Stimulated activated effector memory CD8-positive, alpha-beta T cell treated with anti-CD3 and anti-CD28 coated beads, Interleukin-12 subunit alpha, Interleukin-12 subunit beta, amount 100 ng/mL, for 72 hours (primary cell): ENCODE measurements at places on chromosomes 6 and 20.

DNA sequence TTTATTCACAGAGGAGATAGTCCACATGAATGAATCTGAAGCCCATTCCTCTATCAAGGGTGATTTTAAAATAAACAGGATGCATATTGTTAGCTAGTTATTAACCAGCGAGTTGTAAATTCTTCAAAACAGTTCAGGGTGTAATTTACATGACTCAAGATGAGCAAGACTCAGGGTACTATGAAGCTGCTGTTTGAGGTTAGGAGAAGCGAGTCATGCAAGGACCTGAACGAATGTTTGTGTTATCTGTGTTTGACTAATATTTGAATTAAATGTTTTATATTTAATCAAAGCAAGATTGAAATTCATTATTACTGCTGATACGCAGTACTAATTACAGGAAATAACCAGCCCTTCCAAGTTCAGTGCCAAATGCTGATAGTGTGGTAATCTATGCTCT is 191.1 kb downstream of the SAMD5 start:
- DNase-seq: no peak

DNA sequence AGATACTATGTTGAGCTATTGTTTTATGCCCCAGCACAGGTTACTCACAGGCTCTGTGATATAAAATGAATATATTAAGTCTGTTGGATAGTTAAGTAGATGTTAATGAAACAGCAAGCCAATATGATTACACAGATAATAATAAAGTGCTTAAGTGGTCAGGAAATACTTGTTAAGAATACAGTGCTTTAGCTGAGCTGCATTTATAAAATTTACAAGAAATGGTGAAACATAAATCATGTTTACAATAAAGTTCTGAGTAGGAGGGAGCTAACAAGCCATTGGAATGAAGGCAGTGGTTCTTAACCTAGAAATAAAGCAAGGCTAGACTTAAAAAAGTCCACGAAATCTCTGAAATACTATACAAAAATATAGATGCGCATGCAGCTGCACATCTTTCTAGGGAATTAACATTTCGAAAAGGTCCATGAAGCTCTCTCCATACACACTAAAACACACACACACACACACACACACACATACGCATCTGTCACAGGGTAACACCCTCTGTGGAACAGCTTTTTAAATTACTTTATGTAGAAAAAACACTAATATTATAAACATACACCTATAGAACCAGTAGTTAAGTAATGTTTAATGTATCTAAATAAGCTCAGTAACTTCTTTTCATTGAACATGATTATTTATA is 87.3 kb downstream of the COL9A1 start:
- no peak for DNase-seq

- DNase-seq: no peak
Observed at GRCh38 chr20:47141941-47142773, 214.3 kb downstream of the ZMYND8 start.

DNA sequence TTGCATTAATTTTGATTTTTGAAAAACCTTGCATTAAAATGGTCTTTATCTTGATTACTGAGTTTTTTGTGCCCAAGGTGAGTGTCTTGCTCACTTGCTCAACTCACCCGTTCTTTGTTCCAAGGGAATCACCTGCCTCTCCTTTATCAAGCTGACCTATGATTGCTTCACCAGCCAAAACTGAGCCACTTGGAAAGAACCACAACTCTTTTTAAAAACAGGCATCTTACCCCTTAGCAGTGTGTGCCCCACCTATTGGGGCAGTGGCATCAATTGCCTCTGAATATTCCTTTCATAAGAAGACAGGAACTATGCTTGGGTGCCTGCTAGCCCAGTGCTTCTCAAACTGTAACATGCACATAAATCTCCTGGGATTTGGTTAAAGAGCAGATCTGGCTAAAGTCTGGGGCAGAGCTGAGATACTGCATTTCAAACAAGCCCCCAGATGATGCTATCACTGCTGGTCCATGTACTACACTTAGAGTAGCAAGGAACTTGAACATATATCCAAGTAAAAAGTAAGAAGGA is 3.3 kb upstream of the STK38 start:
- DNase-seq: no peak

DNA sequence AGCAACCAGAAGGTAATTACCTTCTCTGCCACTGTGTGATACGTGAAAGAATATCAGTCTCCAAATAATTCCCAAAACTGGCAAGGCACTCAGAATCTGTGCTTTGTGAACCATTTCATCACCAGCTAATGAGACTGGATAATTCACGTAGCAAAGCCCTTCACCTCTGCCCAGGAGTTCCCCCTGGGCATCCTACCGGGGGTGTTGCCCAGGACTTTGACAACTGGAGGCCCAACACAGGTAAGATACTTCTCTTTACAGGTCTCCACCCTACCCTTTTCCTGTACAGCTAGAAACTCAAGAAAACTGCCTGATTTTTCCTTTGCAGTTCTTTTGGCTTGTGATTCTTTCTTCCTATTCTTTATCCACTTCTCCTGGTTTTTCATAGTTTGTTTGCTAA is 2.7 kb upstream of the CD24 start:
- no peak for DNase-seq

DNA sequence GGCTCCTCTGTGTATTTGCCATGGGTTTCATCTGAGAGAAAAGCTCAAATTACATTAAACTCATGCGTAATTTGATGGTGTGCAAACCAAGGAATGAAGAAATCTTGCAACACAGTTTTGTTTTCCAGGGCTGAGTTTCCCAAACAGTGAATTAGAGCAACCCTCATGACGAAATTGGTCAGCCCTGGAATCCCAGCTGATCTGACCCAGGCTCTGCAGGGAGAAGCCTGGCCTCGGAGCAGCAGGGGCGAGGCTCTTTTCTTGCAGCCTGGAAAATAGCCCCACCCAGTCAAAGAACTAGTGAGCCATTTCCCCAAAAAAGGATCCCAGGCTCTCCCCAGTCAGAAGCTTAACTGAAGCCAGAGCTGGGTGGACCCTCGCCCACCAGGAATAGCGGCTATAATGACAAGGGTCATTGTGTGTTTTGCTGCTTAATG is 107.3 kb upstream of the SNX9 start:
- DNase-seq: no peak

- DNase-seq: no peak
Observed at GRCh38 chr20:24872291-24873024, 76.6 kb upstream of the CST7 start.

- DNase-seq: no peak
Observed at GRCh38 chr6:100335991-100336390, 128.7 kb downstream of the SIM1 start.

- no peak for DNase-seq
Observed at GRCh38 chr6:96058082-96058481, 42.3 kb downstream of the FUT9 start.

GRCh38 chr6:136226027-136226673 is 24.0 kb downstream of the MTFR2 start:
- peak; percentile 44 for DNase-seq

DNA sequence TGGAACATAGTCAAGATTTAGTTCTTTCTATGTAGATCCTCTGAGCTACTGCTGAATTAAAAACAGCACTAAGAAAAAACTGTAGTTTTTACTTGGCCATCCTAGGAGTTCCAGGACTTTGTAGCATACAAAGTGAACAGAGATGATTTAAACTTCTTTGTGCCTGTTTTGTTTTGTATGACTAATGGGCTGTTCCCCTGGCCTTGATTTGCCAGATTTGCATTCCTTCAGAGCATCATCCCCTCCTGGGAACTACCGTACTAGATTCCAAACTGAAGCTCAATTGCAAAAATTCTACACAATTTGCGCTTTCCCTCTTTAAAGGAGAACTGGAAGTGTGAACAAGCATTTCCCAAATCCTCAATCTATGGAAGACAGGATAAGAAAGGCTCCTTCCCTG is 23.1 kb downstream of the ACOT13 start:
- no peak for DNase-seq

GRCh38 chr20:37922016-37922415 is 19.1 kb downstream of the VSTM2L start:
- DNase-seq: no peak

DNA sequence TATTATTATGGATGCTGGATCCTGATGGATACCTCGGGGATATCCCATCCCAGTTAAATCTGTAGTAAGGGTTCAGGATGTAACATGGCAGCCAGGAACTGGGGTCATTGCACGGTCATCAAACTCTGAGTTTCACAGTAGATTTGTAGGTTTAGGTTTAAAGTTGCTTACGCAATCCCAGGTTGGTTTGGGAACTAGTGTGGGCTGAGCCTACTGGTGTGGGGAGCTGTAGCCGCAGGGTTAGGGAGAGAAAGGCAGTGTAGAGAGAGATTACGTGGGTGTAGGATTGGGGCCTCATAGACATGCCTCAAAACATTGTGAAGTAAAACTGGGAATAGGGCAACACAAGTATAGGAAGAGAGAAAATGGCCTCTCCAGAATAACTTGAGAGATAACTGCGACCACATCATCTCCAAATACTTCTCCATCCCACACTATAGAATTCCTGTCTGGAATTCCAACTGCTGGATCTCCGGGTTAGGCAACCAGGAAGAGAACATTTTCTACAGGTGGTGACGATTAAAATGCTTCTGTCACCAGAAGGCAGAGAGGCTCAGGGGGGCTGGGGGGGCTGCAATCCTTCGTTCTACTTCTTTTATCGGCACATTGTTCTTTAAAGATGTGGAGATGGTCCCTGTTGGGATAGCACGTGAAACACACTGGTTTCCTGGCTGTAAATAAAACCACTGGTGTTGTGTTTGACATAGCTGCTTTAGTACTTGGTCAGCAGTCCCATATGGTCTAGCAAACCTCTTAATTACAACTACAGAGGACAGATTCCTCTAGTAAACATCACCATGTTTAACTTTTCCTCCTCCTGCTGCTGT is 44.9 kb upstream of the TMEM170B start:
- no peak for DNase-seq

GRCh38 chr6:24710519-24711303 is 8.2 kb downstream of the C6orf62 start:
- no peak for DNase-seq

DNA sequence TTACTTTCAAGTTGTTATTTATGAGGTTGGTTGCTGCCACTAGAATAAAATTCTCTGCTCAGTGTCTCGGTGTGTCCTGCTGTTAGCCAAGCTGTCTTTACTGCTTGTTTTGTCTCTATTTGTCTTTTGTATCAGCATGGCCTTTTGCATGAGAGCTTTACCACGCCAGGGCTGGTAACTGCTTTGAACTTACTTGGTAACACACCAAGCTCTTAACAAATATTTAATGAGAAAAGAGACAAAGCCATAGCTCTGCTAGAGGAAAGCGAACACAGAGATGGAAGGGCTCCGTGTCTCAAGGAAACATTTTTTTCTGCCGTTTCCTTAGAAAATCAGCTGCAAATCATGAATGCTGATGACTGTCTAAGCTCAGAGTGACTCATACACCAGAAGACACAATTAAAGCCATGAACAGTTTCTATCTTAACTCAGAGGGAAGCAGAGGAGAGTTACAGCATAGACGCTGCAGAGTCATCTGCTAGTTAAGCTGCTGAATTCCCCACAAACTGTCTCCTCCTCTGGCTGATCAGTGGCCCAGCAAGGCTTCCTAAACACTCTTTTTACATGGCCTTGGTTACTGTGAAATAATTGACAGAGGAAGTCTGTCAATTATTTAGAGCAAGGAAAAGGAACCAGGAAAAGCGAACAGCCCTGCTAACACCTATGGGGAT is 44.8 kb downstream of the AGPAT4 start:
- no peak for DNase-seq

GRCh38 chr6:33856655-33857054 is 52.9 kb upstream of the MLN start:
- peak; percentile 60 for DNase-seq
